ENCODE measurements at places on chromosomes 6 and 20. TPM values are rescaled to one million over a fixed set of nuclear protein-coding genes. Genes with fewer than 3 reads are reported as not detected.

FITM2 gene
- 13.0 TPM for total RNA-seq

- no peak overlapping the region for H3K27ac ChIP-seq
- no peaks in the 10 kb centered on the region for H3K36me3 ChIP-seq
- no peak overlapping the region for H3K4me3 ChIP-seq
- DNase-seq, result no peak
- no peaks in the 10 kb centered on the region for H3K27me3 ChIP-seq
Observed at GRCh38 chr6:154258064-154258757, 98.4 kb downstream of the IPCEF1 start.

DNA sequence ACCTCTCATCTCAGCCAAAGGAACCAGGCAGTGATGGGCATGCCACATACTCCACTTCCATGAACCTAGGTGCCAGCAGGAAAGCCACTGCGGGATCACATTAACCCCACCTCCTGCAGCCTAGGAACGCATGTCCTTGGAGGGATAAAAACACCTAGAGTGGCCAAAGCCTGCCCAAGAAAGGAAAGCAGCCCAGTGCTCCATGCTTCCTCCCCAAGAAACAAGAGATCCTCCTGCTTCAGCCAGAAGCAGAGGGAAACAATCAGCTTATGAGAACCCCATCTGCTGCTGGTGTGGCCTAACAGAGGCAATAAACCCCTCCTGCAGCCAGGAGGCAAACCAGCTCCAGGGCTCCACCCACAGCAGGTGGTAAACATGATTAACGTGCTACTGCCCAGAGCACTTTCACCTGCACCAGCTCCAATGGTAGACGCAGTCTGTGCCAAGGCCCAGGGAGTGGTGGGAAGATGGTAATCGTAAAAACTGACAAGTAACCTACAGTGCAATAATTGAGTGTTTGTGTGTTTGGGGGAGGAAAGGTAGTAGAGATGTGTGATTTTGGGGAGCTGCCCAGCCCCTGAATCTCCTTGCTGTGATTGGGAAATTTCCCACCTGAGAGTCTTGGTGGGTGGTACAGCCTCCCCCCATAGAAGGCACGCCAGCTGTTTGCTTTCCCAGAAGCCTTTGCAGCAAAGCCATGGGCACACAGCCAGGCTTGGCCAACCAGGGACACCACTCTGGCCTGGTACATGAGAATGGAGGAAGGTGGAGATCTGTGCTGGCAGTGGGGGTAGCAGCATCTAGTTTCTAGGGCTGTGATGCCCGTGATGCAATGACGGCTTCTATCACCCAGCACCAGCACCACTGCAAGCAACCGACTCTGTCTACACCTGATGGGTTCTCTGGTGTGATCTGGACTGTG is 50.6 kb upstream of the TBC1D7 start:
- no peaks in the 10 kb centered on the region for H3K4me1 ChIP-seq
- H3K27ac ChIP-seq, result peak overlapping the region; percentile 42
- no peak for DNase-seq
- H3K36me3 ChIP-seq, result no peaks in the 10 kb centered on the region
- no peak overlapping the region for H3K4me3 ChIP-seq

GRCh38 chr6:31086788-31087440 is 25.5 kb downstream of the C6orf15 start:
- H3K4me3 ChIP-seq, result no peak overlapping the region
- H3K27me3 ChIP-seq, result no peaks in the 10 kb centered on the region
- DNase-seq, result no peak
- peaks cover 33% of the 10 kb centered on the region for H3K4me1 ChIP-seq
- no peak overlapping the region for H3K27ac ChIP-seq

RPN2 gene
- 522 TPM for total RNA-seq

GRCh38 chr6:140043357-140043756 is 668.9 kb upstream of the CITED2 start:
- H3K27ac ChIP-seq, result peak overlapping the region; percentile 36

DNA sequence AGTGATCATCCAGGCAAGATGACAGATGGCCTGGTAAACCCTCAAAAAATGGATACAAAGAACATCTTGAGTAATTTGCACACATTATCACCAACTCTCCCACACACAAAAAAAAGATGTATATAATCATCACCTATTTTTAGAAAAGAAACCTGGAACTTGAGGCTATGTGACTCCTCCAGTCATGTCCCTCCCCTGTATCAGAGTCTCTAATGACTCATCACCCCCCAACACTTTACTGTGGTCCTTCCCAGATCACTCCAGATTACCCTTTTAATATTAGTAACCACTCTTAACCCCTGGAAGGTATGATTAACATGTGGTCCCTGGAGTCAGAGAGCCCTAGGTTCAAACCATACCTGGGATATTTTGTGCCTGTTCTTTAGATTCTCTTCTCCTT is 144.8 kb downstream of the ZNF217 start:
- H3K36me3 ChIP-seq, result no peaks in the 10 kb centered on the region
- DNase-seq, result no peak
- no peaks in the 10 kb centered on the region for H3K4me1 ChIP-seq
- H3K4me3 ChIP-seq, result no peak overlapping the region
- peaks cover 45% of the 10 kb centered on the region for H3K27me3 ChIP-seq
- H3K27ac ChIP-seq, result no peak overlapping the region

DEFB118 gene
- total RNA-seq, result not detected

DNA sequence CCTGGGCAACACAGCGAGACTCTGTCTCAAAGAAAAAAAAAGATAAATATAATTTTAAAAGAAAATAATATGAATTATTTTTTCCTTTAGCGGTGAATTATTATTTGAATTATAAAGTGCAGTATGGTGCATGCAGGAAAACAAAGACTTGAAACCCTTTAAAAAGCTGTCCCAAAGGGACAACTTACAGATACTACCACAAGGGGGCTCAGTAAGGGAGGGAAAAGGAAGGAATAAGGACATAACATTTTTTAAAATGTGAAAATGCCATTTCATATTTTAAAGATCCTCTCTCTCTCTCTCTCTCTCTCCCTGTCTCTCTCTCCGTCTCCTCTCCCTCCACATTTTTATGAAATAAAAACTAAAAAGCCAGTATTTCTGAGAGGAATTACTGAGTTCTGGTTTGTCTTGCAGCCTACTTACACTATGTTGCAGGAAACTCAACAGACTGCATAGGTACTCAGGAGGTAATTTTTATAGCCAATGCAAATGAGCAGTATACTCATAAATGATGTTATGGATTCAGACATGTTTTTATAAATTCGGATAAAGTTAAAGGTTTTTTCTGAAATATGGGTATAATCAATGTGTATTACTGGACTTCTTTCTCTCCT is 455.0 kb upstream of the GJE1 start:
- no peak overlapping the region for H3K27ac ChIP-seq
- no peaks in the 10 kb centered on the region for H3K27me3 ChIP-seq
- peak; percentile 8 for DNase-seq

DNA sequence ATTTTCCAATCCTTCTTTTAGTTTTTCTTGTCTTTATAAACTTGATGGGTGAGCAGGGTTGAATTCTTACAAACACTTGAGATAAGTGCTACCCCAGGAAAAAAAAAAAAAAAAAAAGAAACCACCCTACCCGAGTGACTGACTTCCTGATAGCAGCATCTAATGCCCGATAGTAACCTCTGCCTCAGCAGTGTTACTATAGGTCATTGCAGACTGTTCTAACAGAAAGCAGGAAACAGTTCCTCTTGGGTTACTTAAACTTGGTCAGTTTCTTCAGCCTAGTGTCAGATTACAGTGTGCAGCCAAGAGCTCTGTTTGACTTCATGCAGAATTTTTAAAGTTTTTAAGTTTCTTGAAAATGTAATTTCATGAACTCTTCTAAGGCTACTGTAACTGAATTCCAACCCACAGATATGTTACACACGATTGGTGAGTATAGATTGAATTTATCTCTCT is 2.1 kb downstream of the MYLIP start:
- no peaks in the 10 kb centered on the region for H3K4me1 ChIP-seq
- peaks cover 15% of the 10 kb centered on the region for H3K27me3 ChIP-seq
- H3K36me3 ChIP-seq, result peaks cover 31% of the 10 kb centered on the region
- DNase-seq, result peak; percentile 22
- peak overlapping the region; percentile 90 for H3K4me3 ChIP-seq
- no peak overlapping the region for H3K27ac ChIP-seq

GRCh38 chr6:125001684-125002405 is 39.6 kb downstream of the RNF217 start:
- H3K4me1 ChIP-seq, result peaks cover 24% of the 10 kb centered on the region
- DNase-seq, result peak; percentile 1
- H3K36me3 ChIP-seq, result peaks cover 7% of the 10 kb centered on the region
- H3K4me3 ChIP-seq, result peak overlapping the region; percentile 70

GRCh38 chr20:20341371-20341770 is 26.5 kb upstream of the INSM1 start:
- H3K36me3 ChIP-seq, result no peaks in the 10 kb centered on the region
- no peaks in the 10 kb centered on the region for H3K4me1 ChIP-seq
- H3K27me3 ChIP-seq, result no peaks in the 10 kb centered on the region
- no peak overlapping the region for H3K27ac ChIP-seq
- H3K4me3 ChIP-seq, result no peak overlapping the region

RPP40 gene
- total RNA-seq, result 7.4 TPM

ZC3H12D gene
- 0.20 TPM for total RNA-seq
